ENCODE measurements at places on chromosomes 4 and X.

GRCh38 chrX:94401426-94401825 is 727.4 kb downstream of the FAM133A start:
- DNase-seq, result no peak

DNA sequence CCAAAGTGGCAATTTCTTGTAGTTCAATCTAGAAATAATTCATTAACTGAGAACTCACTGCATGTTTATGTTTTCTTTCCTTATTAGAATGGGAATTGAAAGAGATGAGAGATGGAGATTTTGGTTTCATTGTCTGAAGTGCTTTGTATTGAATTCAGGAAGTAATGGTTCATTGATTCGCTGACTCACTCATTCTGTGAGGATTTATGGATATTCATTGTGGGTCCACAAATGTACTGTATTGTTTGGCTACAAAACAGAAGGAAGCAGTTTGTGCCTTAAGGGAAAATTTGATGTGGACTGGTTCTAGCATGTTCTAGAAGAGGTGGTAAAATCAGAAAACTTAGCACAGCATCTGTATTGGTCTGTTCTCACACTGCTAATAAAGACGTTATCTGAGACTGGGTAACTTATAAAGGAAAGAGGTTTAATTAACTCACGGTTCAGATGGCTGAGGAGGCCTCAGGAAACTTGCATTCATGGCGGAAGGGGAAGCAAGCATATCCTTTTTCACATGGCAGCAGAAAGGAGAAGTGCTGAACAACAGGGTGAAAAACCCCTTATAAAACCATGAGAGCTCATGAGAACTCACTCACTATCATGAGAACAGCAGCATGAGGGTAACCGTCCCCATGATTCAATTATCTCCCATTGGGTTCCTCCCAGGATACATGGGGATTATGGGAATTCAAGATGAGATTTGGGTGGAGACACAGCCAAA is 132.3 kb upstream of the VCX3A start:
- DNase-seq, result no peak

GRCh38 chr4:117512414-117512813 is 427.0 kb upstream of the TRAM1L1 start:
- no peak for DNase-seq

DNA sequence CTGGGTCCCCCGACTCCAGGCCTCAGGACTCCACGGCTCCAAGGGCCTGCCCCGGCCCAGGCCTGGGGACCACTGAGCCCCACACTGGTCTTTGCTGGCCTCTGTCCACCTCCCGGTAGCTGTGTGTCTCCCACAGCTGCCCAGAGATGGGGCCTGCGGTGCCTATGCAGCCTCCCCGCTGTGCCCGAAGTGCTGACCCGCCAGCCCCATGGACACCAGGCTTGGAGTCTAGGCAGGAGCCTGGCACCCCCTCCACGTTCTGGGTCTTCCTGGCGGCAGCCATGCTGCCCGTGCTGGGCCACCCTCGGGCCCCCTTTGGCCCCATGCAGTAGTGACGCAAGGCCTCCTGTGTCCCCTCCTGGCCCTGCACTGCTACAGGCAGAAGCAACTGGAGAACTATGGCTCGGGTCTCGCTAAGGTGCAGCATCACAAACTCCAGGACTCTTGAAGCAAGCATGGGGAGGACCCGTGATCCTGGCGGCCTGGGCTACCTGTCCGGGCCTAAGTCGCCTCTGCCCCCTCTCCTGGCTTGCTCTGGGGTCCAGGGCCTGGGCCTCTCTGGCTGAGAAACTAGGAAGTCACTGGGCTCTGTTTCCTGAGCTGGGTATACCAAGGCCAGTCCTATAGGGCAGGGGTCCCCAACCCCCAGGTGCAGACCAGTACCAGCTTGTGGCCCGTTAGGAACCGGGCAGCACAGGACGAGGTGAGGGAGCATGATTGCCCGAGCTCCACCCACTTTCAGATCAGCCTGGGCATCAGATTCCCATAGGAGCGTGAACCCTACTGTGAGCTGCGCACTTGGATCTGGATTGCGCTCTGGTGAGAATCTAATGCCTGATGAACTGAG is 917 bp downstream of the MYL5 start:
- DNase-seq, result no peak

- no peak for DNase-seq
Measured at GRCh38 chr4:123977641-123978081, 581.1 kb downstream of the SPRY1 start.

DNA sequence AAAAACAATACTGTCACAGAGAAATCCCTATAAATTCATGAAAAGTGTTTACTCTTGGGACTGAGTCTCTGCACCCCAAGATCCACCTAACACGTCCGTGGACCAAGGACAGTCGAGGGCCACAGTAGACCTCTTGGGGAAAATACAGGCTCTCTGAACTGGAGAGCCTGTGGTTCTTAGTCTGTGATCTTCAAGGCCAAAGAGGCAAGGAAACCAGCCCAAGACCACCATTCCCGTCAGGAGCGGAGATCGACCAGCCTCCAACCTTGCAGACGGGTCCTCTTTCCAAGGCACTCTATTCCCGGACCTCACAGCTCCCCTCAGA is 1.6 kb upstream of the APBB2 start:
- no peak for DNase-seq
